ENCODE measurements at places on chromosomes 6 and 20. TPM values are rescaled to one million over a fixed set of nuclear protein-coding genes. Genes with fewer than 3 reads are reported as not detected.

GRCh38 chr20:62584671-62585460 lies 57.4 kb upstream of the SLCO4A1 start:
- no peak overlapping the region for H3K4me3 ChIP-seq
- peak overlapping the region; percentile 4 for H3K27ac ChIP-seq
- H3K4me1 ChIP-seq: peaks cover 2% of the 10 kb centered on the region

DNA sequence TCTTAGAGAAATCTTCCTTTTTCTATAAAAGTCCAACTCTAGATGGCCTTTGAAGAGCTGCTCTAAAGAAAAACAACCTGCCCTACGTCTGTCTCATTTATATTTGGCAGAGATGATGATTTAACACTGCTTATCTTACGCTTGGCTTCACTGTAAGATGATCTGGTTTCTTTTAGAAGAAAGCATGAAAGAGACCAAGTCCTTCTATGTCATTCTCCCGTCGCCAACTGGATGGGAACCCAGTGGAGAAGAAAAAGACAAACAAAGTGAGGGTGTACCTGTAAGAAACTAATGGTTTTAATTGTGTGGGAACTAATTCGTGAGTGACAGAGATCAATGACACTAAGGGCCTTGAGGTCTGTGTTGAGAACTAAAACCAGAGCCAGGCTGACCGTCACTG lies 92.8 kb downstream of the MBOAT1 start:
- H3K36me3 ChIP-seq: peaks cover 10% of the 10 kb centered on the region
- no peaks in the 10 kb centered on the region for H3K27me3 ChIP-seq
- no peak overlapping the region for H3K4me3 ChIP-seq
- DNase-seq: no peak
- H3K4me1 ChIP-seq: peaks cover 13% of the 10 kb centered on the region

DNA sequence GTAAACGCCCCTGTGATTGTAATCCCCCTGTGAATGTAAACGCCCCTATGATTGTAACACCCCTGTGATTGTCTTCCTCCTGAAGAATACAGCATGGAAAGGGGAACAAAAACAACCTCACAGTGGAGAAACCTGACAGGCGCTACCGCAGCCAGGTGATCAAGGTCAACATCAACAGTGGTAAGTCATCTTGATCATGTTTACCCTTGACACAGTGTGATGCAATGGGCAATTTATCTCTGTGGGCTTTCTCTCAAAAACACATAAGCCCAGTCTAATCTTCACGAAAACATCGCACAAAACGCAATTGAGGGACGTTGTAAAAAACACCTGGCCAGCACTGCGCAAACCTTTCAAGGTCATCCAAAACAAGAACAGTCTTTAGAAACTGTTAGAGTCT lies 277.2 kb downstream of the PRKN start:
- peaks cover 99% of the 10 kb centered on the region for H3K27me3 ChIP-seq
- DNase-seq: no peak
- H3K27ac ChIP-seq: no peak overlapping the region
- no peak overlapping the region for H3K4me3 ChIP-seq
- peaks cover 7% of the 10 kb centered on the region for H3K4me1 ChIP-seq

DNA sequence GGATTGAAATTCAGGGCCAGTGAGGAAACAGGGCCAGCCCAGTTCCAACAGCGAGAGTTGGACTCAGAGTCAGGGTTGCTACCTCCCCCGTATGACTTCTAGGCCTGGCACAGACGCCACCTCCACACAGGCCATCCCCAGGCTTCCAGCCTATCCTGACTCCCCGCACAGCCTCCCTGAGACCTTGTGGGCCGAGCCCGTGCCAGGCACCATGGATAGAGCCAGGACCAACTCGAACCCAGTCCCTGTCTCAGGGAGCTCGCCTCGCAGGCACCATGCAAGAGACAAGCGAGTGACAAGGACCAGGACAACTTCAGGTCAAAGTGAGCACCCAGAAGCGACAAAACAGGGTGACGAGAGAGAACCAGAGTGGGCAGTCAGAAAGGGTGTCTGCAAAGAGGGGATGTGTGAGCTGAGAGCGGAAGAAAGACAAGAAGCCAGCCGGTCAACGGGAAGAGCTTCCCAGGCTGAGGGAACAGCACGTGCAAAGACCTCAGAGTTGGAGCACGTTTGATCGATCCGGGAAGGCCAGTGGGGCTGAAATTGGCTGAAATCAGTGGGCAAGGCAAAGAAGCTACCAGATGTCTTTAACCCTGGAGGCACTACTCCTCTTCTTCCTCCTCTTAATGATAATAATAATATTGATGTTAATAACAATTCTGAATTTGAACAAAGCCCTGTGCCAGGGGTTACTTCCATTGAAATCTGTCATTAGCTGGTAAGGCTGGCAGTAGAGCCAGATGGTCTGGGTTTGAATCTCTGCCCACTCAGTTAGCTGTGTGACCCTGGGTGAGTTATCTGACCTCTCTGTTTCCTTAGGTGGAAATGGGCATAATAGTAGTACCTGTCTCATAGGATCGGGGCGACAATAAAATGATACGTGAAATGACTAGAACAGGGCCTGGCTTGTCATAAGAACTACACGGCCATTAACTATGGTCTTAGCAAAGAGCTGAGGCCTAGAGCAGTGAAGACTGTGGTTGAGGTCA lies 45.0 kb downstream of the KIAA1755 start:
- no peaks in the 10 kb centered on the region for H3K27me3 ChIP-seq
- peaks cover 2% of the 10 kb centered on the region for H3K4me1 ChIP-seq
- H3K27ac ChIP-seq: no peak overlapping the region
- H3K36me3 ChIP-seq: no peaks in the 10 kb centered on the region
- H3K4me3 ChIP-seq: no peak overlapping the region

DNA sequence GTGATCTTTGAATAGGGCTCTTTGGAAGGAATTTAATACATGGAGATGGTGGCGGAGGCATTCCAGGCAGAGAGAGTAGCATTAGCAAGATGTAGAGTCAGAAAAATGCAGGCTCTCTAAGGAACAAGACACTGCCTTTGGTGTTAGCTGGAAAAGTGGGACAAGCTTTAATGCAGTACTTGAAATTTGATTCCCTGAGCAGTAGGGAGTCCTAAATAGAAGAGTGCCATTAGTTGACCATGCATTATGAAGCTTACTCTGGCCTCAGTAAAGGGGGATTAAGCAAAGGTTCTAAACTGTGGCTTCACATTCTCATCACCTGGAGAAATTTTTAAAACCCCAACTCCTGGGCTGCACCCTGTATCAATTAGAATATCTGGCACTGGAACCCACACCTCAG lies 494.8 kb upstream of the SOX4 start:
- H3K4me1 ChIP-seq: peaks cover 55% of the 10 kb centered on the region
- H3K27me3 ChIP-seq: no peaks in the 10 kb centered on the region
- no peak for DNase-seq
- H3K4me3 ChIP-seq: no peak overlapping the region
- peak overlapping the region; percentile 61 for H3K27ac ChIP-seq

GRCh38 chr20:49381558-49382493 lies 100.6 kb downstream of the KCNB1 start:
- H3K27ac ChIP-seq: no peak overlapping the region
- DNase-seq: no peak
- H3K4me1 ChIP-seq: peaks cover 29% of the 10 kb centered on the region
- no peak overlapping the region for H3K4me3 ChIP-seq

GRCh38 chr20:47627540-47627939 lies 125.9 kb downstream of the NCOA3 start:
- H3K36me3 ChIP-seq: peaks cover 17% of the 10 kb centered on the region
- no peak for DNase-seq
- no peaks in the 10 kb centered on the region for H3K27me3 ChIP-seq
- no peak overlapping the region for H3K27ac ChIP-seq

- H3K4me1 ChIP-seq: peaks cover 37% of the 10 kb centered on the region
- no peak overlapping the region for H3K27ac ChIP-seq
- H3K36me3 ChIP-seq: no peaks in the 10 kb centered on the region
- H3K27me3 ChIP-seq: no peaks in the 10 kb centered on the region
These were observed 150.7 kb downstream of the TBC1D7 start for GRCh38 chr6:13177664-13178063.

The MUCL3 gene
- total RNA-seq: 0.21 TPM

DNA sequence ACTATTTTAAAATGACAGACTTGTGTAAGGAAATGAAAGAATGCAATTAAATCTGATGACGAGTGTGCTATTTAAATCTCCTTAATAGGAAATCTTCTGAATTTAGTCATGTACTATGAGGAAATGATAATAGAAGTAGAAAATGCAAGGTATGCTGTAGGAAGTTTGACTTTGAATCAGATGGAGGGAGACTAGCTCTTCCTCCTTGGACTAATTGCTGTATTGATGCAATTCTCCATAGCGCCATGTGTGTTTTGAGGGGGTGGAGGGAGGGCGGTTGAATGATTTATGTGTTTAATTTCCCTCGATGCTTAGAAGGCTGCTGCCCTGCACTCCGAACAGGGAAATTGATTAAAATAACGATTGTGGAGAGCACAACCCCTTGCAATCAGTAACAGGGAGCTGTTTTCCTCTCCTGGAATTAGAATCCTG lies 214.4 kb upstream of the PRND start:
- H3K4me1 ChIP-seq: peaks cover 27% of the 10 kb centered on the region
- DNase-seq: no peak
- no peak overlapping the region for H3K4me3 ChIP-seq
- H3K27ac ChIP-seq: no peak overlapping the region
- H3K27me3 ChIP-seq: peaks cover 10% of the 10 kb centered on the region

GRCh38 chr20:48541581-48542071 lies 286.2 kb downstream of the PREX1 start:
- no peak overlapping the region for H3K27ac ChIP-seq
- no peak for DNase-seq
- H3K36me3 ChIP-seq: peaks cover 8% of the 10 kb centered on the region
- H3K27me3 ChIP-seq: no peaks in the 10 kb centered on the region

The CTCFL gene
- total RNA-seq: 0.70 TPM

The ABRACL gene
- 117 TPM for total RNA-seq

The TPBG gene
- 29.6 TPM for total RNA-seq

DNA sequence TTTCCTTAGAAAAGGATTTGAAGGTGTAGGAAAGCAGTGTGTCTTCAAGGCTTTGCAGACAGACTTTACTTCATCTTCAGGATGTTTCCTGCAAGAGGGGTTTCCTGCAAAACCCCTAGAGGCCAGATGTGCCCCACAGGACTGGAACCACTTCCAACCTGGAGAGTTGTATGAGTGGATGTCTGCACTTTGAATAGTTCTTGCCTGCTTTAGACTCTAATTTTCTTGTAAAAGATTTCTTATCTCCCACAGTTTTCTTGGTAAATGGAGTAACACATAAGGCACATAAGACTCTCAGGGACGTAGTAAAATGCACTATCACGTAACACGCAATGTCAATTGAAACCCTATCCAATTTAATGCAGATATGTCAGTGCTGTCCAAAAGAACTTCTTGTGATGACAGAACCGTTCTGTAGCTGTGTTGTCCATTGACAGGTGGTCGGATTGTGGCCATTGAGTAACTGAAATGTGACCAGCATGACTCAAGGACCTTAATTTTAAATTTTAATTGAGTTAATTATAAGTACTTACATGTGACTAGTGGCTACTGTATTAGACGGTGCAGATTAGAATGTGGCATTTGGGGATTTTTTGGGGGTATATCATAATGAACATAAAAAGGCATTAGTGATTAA lies 118.7 kb downstream of the JARID2 start:
- H3K4me1 ChIP-seq: peaks cover 7% of the 10 kb centered on the region
- H3K27ac ChIP-seq: peak overlapping the region; percentile 23
- DNase-seq: no peak
- no peaks in the 10 kb centered on the region for H3K27me3 ChIP-seq
- no peaks in the 10 kb centered on the region for H3K36me3 ChIP-seq

The TREM1 gene
- total RNA-seq: not detected

DNA sequence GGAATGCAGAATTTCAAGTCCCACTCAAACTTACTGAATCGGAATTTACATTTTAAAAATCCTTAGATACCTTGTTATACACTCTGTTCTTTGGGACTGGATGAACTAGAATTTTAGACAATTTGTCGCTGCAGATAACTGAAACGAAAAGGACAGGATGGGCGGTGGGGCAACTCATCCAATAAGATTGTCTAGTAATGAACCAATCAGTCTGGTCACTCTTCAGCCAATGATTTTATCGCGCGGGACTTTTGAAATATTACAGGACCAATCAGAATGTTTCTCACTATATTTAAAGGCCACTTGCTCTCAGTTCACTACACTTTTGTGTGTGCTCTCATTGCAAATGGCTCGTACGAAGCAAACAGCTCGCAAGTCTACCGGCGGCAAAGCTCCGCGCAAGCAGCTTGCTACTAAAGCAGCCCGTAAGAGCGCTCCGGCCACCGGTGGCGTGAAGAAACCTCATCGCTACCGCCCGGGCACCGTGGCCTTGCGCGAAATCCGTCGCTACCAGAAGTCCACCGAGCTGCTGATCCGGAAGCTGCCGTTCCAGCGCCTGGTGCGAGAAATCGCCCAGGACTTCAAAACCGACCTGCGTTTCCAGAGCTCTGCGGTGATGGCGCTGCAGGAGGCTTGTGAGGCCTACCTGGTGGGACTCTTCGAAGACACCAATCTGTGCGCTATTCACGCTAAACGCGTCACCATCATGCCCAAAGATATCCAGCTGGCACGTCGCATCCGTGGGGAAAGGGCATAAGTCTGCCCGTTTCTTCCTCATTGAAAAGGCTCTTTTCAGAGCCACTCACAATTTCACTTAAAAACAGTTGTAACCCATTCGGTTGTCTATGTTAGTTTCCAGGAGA lies 41.9 kb upstream of the HFE start:
- peaks cover 42% of the 10 kb centered on the region for H3K4me1 ChIP-seq
- peak overlapping the region; percentile 64 for H3K4me3 ChIP-seq
- peak; percentile 43 for DNase-seq
- no peaks in the 10 kb centered on the region for H3K27me3 ChIP-seq

The ANGPT4 gene
- 0.25 TPM for total RNA-seq

The GPX5 gene
- total RNA-seq: not detected

DNA sequence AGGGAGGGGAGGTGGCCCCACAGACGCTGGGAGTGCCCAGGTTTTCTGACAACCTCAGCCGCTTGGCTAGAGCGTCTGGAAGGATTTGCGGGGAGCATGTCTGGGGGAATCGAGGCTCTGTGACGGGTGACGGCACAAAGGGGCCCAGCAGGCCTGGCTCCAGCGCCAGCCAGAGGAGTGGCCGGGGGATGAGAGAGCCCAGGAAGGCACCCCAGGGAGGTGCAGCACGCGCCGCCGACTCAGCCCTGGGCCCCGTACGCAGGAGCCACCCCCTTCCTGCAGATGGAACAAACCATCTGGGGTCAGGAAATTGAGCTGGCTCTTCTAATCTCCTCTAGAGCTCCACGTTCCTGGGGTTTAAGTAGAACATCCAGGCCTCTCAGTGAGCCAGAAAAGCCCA lies 5.9 kb upstream of the SLCO4A1 start:
- H3K4me1 ChIP-seq: peaks cover 12% of the 10 kb centered on the region
- H3K27ac ChIP-seq: no peak overlapping the region
- H3K36me3 ChIP-seq: no peaks in the 10 kb centered on the region

The DLL1 gene
- total RNA-seq: 20.7 TPM

The SH3BGRL2 gene
- total RNA-seq: 13.8 TPM

The DTNBP1 gene
- 13.3 TPM for total RNA-seq
